Activated CD4-positive, alpha-beta T cell treated with anti-CD3 and anti-CD28 coated beads, Interleukin-10, Interleukin-2, amounts not matched to agents 100 ng/mL and 50 ng/mL, durations not matched to agents 16 hours and 8 hours (primary cell): ENCODE measurements at places on chromosomes 1 and 21.

DNA sequence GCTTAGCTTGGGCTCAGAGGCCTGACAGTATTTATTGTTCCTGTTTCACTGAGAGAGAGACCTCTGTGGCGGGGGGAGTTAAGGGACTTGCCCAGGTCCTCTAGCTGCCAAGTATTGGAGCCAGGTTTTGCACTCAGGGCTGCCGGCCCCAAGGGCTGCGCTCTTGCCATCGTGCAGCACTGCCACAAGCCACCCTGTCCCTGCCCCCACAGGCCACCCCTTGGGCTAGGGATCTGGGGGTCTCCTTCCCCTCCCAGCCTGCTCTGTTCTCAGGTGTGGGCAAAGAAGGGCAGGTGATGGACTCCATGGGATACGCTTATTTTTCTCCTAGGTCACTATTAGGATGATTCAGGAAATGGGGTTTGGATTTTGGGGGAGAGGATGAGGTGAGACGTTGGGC, 8.7 kb downstream of the KIAA1614 start:
- no peak for DNase-seq

DNA sequence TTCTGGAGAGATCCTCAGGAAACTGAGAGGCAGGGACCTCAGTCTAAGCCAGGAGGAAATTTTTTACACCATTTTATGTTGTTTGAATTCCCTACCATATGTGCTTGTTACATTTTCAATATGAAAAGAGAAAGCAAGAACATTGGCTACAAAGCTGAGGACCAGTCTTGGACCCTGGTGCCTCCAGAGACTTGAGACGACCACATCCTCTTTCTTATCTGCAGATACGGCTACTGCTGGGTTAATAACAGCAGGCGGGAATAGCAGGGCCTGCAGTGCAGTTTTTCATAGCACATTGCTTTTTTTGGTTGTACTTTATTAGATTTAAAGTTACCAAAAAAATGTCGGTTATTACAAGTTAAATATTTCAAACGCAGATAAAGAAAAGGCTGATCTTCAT, 3.9 kb downstream of the KDM4A start:
- no peak for DNase-seq

GRCh38 chr1:236492378-236492777, 31.4 kb upstream of the LGALS8 start:
- no peak for DNase-seq

GRCh38 chr1:3482378-3482849, 27.9 kb downstream of the ARHGEF16 start:
- DNase-seq: peak; percentile 11

GRCh38 chr1:234631721-234632125, 21.7 kb upstream of the IRF2BP2 start:
- DNase-seq: no peak

- DNase-seq: no peak
Measured at GRCh38 chr1:206002871-206003801, at the start of gene RAB7B. Gene RAB7B (minus strand): TSS chr1:206003395. CDS start chr1:205994135, 9,260 bp downstream.

DNA sequence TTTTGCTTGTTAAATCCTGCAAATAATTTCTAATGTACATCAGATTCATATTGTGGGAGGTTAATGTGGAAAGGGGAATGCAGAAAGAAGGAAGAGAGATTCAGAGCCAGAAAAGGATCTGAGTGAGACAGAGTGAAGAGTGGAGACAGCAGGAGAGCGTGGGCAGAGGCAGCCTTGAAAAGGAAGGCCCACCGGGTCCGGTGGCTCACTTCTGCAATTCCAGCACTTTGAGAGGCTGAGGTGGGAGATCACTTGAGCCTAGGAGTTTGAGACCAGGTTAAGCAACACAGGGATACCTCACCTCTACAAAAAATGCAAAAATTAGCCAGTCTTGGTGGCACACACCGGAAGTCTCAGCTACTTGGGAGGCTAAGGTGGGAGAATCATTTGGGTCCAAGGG, 222.0 kb upstream of the RAB4A start:
- no peak for DNase-seq

GRCh38 chr1:91080650-91081049, 58.8 kb upstream of the ZNF644 start:
- DNase-seq: no peak

- DNase-seq: no peak
Measured at GRCh38 chr1:39689635-39690034, 1.6 kb downstream of the HPCAL4 start.

GRCh38 chr1:180945551-180945950, 32.9 kb downstream of the KIAA1614 start:
- DNase-seq: no peak

GRCh38 chr1:153032073-153032472, 1.1 kb downstream of the SPRR1B start:
- no peak for DNase-seq

GRCh38 chr1:90561911-90562310, 155.2 kb downstream of the BARHL2 start:
- no peak for DNase-seq

DNA sequence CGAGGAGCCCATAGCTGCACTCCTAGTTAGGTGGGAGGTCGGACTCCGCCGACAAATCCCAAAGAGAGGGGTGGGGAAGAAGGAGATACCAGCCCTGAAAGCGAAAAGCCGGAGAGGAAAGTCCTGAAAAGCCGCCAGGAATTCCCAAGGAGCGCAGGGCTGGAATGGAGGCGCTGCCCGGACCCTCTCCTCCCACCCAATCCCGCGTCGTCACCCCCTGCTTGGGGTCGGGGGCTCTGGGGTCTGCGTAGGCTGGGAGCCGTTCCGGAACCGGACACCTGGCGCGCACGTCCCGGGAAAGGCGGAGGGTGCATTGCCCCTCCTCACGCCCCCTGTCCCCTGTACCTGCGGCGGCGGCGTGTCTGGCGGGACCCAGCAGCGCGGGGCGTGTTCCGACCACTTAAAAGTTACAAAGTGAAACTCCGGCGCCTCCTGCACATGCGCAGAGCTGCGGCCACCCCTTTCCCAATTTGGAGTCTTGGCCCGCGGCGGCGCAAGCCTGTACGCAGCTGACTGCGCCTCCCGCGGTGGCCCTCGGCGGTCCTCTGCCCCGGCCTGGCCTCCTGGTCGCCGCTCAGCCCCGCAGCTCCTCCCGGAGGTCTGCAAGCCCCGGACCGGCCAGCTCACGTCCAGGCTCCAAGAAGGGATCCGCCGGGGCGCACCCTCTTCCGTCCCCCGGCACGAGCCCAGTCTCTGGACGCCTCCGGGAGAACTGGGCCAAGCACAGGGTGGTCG, at the start of gene TMEM63A:
Gene TMEM63A (minus strand): TSS at position 422 of the 735 bp plus-strand sequence. CDS start 4,800 bp downstream, outside the sequence.
- DNase-seq: peak; percentile 89

- DNase-seq: no peak
Measured at GRCh38 chr1:226248091-226248490, 24.6 kb downstream of the MIXL1 start.

DNA sequence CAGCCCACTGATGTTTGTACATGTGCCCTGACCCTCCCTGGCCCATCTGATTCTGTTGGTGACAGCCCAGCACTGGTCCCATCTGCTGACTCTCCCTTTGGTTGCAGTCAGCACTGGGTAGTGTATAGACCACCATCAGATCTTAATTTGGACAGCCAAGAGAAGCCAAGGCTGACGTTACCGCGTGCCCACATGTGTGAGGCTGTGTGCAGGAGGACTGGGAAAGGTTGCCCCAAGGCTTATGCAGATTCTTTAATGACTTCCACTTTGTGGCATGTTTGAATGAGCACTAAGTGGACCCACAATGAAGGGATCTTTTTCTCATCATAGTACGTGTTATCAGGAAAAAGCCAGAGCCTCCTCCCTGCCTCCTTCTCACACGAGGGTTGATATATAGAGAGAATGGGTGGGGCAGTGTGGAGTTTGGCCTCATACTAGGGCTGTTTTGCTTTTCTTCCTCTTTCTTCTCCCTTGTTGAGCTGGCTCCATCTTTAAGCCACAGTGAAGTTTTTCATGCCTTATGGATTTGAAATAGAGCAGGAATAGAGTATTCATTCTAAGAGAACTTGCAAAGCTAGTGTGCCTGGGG, 93.5 kb downstream of the NAV1 start:
- DNase-seq: no peak

GRCh38 chr1:231691618-231692259, 65.1 kb downstream of the DISC1 start:
- DNase-seq: no peak

DNA sequence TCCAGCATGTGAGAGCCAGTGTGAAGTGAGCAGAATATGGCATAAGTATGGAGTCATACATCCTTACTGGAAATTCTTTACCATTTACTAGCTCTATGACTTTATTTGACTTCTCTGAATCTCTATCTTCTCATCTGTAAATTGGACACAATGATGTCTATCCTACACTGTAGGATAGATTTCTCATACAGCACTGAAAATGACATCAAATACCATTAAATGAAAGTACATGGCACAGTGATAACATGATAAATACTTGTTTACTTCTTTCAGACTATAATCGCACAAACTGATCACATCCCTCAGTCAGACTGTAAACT, 1.3 kb upstream of the CTTNBP2NL start:
- no peak for DNase-seq

DNA sequence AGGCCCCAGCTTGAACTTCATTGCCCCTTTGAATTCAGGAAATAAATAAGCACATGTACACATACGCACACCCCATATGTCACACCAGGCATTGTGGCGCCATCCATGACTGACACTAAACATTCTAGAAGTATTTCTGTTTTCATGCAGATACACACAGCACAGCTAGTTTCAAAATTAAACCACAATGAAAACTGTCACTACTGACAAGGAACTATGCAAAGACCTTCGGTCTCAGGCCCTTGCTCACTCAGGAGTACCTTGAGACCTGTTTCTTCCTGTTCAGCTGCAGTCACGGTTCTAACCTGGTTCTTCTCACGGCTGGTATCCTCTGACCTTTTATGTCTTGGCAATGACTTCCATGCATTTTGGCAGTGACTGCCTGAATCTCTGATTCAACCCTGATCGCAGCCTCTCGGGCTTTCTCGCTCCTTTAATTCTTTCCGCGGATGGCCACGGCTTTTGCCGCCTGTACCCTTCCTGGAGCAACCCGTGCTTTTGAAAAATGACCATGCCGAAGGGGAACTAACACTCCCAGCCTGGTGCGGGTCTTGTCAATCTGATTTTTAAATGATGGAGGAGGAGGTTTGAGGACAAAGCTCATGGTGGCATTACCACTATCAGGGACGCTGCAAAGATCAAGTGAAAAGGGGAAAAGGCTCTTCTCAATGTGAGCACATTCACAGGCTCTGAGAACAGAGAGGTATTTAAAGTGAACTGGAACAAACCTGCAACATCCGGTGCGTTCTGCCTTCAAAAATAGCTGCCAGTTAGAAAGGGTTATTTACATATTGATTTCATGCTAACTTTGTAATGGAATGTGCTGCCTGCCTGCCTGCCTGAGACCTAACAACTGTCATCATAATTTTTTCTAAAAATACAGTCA, 384.6 kb downstream of the RRAGC start:
- DNase-seq: peak; percentile 10

- no peak for DNase-seq
Measured at GRCh38 chr1:99577313-99577712, 68.6 kb upstream of the PALMD start.

GRCh38 chr1:217712925-217713597, 81.9 kb downstream of the SPATA17 start:
- no peak for DNase-seq

DNA sequence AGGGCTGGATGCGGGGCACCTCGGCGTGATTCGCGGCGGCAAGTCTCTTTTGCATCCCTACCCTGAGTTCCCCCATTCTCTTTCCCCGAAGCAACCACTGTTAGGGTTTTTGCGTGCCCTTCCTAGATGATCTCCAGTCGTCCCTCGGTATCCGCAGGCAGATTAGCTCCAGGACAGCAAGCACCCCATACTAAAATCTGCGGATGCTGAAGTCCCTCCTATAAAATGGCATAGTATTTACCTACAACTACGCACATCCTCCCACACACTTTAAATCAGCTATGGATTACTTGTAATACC, 22.8 kb upstream of the CFAP126 start:
- no peak for DNase-seq

- no peak for DNase-seq
Measured at GRCh38 chr1:119697598-119697997, 14.1 kb upstream of the PHGDH start.

- DNase-seq: no peak
Measured at GRCh38 chr21:40547906-40548513, 298.9 kb downstream of the DSCAM start.
